CD4-positive, alpha-beta T cell (primary cell): ENCODE measurements at places on chromosomes 7 and 10. TPM values are rescaled to one million over a fixed set of nuclear protein-coding genes. Genes with fewer than 3 reads are reported as not detected.

The TUBAL3 gene
- total RNA-seq: not detected

The TMEM176B gene
- total RNA-seq: not detected

The SNX10 gene
- 4.6 TPM for total RNA-seq

The ZNF853 gene
- total RNA-seq: 2.5 TPM

The DPYSL4 gene
- 0.64 TPM for total RNA-seq

The ABCB4 gene
- total RNA-seq: not detected

The GFRA1 gene
- total RNA-seq: not detected

The ZNF467 gene
- 4.3 TPM for total RNA-seq

The SHTN1 gene
- total RNA-seq: 0.85 TPM

The ASIC3 gene
- total RNA-seq: 13.8 TPM

The ZSWIM8 gene
- 70.7 TPM for total RNA-seq

The MCU gene
- 10.3 TPM for total RNA-seq

The MSMB gene
- not detected for total RNA-seq

The SEC31B gene
- total RNA-seq: 52.1 TPM

The AOAH gene
- 30.3 TPM for total RNA-seq

The PGAM2 gene
- 1.3 TPM for total RNA-seq

The TRIM56 gene
- total RNA-seq: 31.8 TPM

The CACNA2D1 gene
- total RNA-seq: not detected

The GDI2 gene
- total RNA-seq: 82.3 TPM

The LRRC18 gene
- not detected for total RNA-seq

The PON3 gene
- total RNA-seq: not detected

The SUV39H2 gene
- total RNA-seq: 3.4 TPM

The CNTNAP2 gene
- not detected for total RNA-seq

The PURB gene
- 17.0 TPM for total RNA-seq

The FGL2 gene
- total RNA-seq: 1.5 TPM

The DPY19L1 gene
- 7.2 TPM for total RNA-seq
